ENCODE measurements at places on chromosomes 11 and 22.

- no peak for DNase-seq
These were observed 67.2 kb downstream of the EFCAB6 start for GRCh38 chr22:43744700-43745410.

- no peak for DNase-seq
These were observed 51.2 kb upstream of the BIRC3 start for GRCh38 chr11:102266099-102266498.

DNA sequence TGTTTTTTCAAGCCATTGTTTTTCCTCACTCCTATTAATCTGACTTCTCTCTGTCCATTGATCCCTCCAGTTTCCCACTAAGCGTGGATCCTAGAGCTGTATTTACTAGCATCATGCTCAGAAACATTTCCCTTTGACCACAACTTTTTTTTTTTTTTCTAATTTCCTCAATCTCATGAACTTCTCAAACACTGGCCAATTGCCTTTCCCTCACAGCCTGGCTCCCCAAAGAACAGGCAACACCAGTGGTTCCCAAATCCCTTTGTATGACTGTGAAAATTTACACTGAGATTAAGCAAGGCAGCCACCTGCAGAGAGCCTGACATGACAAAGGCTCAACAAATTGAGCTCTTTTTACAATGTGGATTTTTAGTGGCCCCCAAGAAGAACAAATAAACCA, 1.4 kb upstream of the TPP1 start:
- no peak for DNase-seq

GRCh38 chr22:40065981-40066380, 71.2 kb downstream of the FAM83F start:
- no peak for DNase-seq

DNA sequence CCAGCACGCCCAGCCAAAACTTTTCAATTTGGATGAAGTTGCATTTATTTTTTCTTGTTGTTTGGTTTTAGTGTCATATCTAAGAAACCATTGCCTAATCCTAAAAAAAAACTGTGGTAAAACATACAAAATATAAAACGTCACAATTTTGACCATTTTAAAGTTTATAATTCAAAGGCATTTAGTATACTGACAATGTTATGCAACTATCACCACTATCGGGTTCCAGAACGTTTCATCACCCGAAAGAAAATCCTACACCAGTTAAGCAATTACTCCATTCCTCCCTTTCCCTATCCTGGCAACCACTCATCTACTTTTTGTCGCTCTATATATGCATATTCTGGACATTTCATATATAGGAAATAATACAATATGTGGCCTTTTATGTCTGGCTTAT, 30.5 kb upstream of the PHOX2A start:
- DNase-seq = no peak

GRCh38 chr11:75450236-75450635, 17.2 kb upstream of the KLHL35 start:
- DNase-seq = no peak

GRCh38 chr11:134939031-134939430, 527.0 kb upstream of the B3GAT1 start:
- no peak for DNase-seq

DNA sequence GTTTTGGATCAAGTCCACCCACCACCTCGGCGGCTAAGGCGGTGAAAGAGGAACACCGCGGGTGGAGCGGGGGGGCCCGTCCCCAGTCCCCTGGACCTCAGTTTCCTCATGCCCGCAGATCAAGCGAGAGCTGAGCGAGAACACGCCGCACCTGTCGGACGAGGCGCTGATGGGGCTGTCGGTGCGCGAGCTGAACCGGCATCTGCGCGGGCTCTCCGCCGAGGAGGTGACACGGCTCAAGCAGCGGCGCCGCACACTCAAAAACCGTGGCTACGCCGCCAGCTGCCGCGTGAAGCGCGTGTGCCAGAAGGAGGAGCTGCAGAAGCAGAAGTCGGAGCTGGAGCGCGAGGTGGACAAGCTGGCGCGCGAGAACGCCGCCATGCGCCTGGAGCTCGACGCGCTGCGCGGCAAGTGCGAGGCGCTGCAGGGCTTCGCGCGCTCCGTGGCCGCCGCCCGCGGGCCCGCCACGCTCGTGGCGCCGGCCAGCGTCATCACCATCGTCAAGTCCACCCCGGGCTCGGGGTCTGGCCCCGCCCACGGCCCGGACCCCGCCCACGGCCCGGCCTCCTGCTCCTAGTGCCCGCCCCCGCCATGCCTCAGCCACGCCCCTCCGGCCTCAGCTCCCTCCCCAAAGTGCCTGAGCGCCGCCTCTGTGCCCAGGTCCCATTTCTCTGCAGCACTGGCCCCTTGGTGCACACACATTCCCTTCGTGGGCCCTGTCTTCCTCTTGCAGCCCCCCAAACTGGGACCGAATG, 12.7 kb downstream of the MAFF start:
- no peak for DNase-seq

- no peak for DNase-seq
These were observed 60.2 kb downstream of the RCN1 start for GRCh38 chr11:32151027-32151426.

- no peak for DNase-seq
These were observed 143.2 kb downstream of the BBOX1 start for GRCh38 chr11:27183672-27184457.

DNA sequence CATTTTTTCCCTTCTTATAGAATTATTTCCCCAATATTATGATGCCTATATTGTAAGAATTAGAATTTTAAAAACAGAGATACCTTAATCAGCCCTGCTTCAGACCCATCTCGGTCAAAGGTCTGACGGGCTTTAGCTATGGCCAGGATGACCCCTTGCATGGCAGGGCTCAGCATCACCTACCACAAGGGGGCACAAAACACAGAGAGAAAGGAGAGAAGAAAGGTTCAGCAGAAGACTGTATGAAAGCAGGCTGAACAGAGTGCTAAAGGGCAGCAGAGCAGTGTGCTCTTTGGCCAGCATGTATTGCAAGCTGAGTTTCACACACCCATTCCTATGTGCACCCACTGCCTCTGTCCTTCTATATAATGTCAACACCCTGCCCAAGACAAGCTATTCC, 26.8 kb downstream of the CLDN25 start:
- no peak for DNase-seq

GRCh38 chr11:104246590-104246989, 82.6 kb upstream of the PDGFD start:
- DNase-seq = no peak

- DNase-seq = no peak
These were observed 2.7 kb downstream of the NEAT1 start for GRCh38 chr11:65425105-65425970.

- DNase-seq = no peak
These were observed 24.0 kb downstream of the ANKK1 start for GRCh38 chr11:113411536-113411935.

GRCh38 chr11:47467357-47467756, 18.4 kb upstream of the RAPSN start:
- DNase-seq = no peak

DNA sequence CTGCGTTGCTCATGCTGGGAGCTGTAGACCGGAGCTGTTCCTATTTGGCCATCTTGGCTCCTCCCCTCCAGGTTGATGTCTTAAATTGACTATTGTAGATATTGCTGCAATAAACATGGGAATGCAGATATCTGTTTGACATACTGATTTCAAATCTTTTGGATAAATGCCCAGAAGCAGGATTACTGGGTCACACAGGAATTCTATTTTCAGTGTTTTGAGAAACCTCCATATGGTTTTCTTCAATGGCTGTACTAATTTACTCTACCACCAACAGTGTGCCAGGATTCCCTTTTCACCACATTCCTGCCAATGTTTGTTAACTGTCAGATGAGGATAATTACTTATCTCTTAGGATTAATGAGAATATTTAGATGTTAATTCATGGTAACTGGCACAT, 467.0 kb downstream of the LUZP2 start:
- no peak for DNase-seq

DNA sequence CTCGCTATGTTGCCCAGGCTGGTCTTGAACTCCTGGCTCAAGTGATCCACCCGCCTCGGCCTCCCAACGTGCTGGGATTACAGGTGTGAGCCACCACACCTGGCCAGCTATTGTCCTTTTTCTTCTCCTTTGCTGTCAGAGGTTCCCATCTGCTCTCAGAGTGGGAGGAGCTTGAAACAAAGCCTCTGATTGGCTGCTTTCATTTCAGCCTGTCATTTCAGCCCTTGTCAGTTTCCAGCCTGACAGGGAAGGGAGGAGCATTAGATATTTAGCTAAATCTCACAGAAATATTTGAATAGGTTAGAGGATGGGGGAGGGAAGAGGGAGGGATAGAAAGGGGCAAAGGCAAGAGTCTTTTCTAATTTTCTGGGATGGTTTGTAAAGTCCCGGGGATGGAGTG, 8.7 kb downstream of the SLC22A6 start:
- DNase-seq = no peak

DNA sequence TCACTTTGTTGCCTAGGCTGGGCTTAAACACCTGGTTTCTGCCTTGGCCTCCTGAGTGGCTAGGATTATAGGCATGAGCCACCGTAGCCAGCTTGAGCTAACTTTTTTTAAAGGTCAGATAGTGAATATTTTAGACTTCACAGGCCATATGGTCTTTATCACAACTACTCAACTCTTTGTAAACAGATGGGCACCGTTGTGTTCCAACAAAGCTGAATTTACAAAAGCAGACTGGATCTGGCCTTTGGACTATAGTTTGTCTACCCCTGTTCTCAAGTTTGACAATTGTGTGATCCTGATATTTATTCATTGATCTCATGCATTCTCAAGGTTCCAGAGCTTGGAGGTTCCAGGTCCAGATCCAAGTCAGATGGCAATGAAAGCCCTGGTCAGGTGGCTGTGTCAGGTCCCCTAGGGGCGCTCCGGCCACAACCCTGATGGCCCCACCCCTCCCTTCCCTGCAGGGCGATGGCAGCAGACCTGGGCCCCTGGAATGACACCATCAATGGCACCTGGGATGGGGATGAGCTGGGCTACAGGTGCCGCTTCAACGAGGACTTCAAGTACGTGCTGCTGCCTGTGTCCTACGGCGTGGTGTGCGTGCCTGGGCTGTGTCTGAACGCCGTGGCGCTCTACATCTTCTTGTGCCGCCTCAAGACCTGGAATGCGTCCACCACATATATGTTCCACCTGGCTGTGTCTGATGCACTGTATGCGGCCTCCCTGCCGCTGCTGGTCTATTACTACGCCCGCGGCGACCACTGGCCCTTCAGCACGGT, 15.8 kb downstream of the P2RY2 start:
- no peak for DNase-seq

DNA sequence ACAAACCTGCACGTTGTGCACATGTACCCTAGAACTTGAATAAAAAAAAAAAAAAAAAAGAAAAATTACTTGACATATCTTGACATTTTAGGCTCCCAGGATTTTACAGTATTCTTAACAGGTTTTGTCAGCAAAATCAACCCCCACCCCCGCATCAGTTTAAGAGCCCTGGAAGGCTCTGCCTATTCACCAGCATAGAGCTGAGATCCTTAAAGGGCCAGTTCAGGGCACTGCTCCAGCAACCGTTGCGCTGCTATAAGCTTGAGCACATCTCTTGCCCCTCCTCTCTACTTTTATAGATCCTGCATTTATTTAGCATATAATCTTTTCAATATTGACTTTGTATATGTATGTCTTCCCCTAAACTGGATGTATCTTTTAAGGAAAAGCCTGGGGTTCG, 697 bp upstream of the PAFAH1B2 start:
- DNase-seq = peak; percentile 2

GRCh38 chr22:20952544-20953341, 14.3 kb upstream of the AIFM3 start:
- DNase-seq = no peak

DNA sequence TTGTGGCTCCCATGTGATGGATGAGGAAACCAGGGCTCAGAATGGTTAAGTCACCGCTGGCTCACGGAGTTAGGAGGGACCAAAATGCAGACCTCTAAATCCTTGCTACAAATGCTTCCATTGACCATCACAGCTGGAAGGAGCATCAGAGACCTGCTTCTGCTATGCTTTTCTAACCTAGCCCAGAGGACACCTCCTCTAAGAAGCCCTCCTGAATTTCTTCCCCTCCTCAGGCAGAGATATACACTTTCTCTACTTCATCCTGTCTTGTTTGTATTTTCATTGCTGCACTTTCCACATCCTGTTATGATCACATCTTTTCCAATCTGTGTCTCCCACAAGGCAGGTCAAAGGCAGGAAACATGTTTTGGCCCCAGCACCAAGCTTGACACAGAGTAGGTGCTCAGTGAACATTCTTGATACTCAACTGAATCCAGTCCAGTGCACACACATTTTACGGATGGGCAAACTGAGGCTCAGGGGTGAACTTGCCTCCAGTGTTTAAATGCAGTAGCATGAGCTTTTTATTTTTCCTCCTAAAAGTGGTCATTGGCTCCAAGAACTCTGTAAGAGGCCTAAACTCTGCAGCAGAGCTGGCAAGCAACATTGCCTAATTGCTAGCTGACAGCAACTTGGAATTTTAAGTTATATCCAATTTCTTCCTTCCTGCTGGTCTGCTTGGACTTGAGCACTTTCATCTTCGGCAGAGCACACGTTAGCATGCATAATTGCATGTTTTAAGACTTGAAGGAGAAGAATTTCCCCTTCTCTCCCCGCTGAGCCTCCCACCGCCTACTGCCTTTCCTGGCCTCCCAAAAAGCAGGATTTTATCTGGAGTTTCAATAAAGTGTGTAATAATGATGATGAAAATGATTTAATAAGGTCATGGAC, 12.7 kb downstream of the SCUBE1 start:
- no peak for DNase-seq

GRCh38 chr11:68914761-68915160, 11.1 kb downstream of the IGHMBP2 start:
- no peak for DNase-seq

DNA sequence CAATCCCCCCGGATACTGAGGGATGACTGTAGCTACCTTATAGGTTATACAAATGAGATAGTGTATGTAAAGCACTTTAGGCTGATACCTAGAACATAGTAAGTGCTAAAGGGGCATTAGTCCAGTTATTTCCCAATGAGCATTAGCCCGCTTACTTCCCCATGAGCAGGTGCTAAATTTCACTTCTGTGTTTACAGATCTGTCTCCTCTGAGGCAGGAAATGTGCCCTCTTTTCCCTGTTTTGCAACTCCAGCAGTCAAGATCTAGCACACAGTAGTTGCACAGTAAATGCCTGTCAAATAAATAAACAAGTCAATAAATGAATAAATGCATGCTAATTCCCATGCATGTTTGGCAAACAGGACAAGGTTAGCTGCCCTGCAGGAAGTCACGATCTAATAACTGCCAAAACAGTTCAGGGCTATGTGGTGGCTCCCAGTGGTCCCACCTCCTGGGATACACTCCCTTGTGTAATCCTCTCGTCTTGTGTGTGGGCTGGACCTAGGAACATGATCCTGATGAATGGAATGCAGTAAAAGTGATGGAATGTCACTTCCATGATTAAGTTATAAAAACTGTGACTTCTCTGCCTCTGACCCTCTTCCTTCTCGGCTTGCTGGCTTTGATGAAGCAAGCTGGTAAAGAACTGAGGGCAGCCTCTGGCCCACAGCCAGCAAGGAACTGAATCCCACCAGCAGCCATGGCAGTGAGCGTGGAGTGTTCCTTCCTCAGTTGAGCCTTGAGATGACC, 459.0 kb downstream of the SOX6 start:
- no peak for DNase-seq

Measured in DMS 273 treated with DMSO at 0.1 percent for 48 hours (cell line).